ENCODE measurements at places on chromosomes 6 and 20.

GRCh38 chr20:41063442-41063841, 34.8 kb downstream of the TOP1 start:
- no peak for DNase-seq

GRCh38 chr20:45965169-45966002, 6.6 kb downstream of the ZNF335 start:
- DNase-seq = no peak

- DNase-seq = no peak
These were observed 32.3 kb upstream of the SLC22A23 start for GRCh38 chr6:3489027-3489757.

- DNase-seq = no peak
These were observed 15.6 kb upstream of the HMGN3 start for GRCh38 chr6:79250107-79250514.

- DNase-seq = no peak
These were observed 83.5 kb downstream of the TRERF1 start for GRCh38 chr6:42368181-42368580.

- DNase-seq = no peak
These were observed 30.0 kb downstream of the BRPF3 start for GRCh38 chr6:36226438-36227047.

- DNase-seq = no peak
These were observed 42.0 kb upstream of the MAP3K4 start for GRCh38 chr6:160949531-160949930.

DNA sequence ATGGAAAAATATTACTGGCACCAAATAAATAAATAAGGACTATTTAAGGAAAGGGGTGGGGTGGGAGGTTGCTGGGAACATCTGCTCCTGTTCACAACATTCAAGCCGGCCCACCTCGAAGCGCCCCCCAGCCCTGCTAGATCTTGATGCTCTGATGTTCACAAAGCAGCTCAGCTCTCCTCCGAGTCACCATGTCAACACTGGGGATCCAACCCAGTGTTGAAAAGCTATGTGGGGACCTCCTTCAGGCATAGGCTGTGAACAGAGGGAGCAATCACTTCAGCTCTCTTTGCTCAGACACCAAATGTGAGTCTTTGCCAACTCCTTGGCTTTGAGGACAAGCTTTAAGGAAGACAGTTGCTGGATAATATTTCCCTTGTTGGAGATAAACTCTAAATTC, 176.8 kb upstream of the NT5E start:
- no peak for DNase-seq

- DNase-seq = no peak
These were observed 376.5 kb downstream of the KHDRBS2 start for GRCh38 chr6:61909486-61909885.

- DNase-seq = no peak
These were observed 11.3 kb upstream of the TFAP2A start for GRCh38 chr6:10425975-10426780.

- no peak for DNase-seq
These were observed 53.5 kb downstream of the AGPAT4 start for GRCh38 chr6:161220346-161220745.

DNA sequence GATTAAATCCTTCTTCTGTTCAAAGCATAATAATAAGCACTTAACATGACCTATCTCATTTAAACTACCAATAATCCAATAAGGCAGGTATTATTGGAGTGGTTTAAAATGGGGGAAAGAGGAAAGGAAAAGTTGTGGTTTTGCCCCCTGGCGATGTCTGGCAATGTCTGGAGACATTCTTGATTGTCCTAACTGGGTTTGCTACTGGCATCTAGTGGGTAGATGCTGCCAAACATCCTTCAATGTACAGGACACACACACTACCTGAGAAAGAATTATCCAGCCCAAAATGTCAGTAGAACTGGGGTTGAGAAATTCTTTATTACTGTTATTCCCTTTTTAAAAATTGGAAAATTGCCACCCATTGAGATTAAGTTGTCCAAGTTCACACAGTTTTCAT, 25.2 kb upstream of the SRSF6 start:
- DNase-seq = no peak

GRCh38 chr6:14001329-14002012, 76.7 kb downstream of the RNF182 start:
- DNase-seq = no peak

DNA sequence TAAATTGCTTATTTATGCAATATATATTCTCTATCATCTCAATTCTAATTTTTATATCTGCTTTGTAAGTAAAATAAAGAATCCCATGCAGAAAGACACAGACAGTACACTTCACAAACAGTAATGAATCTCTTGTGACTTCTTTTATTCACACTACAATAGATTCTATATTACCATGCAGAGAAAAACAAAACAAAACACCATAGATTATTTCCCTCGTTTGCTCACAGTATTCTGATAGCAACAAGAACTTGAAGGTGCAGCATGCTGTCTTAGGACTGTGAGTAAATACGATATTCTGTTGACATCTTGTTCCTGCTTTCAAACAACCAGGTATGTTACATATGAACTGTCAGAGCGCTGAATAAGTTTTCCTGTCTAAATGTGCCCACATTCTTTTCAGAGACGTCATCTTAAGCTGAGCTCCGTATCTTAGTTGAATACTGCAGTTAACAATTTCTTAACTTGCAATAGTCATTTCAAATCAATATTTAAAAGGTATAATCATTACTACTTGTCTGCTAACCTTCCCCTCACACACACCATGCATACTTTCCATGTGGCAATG, 140.1 kb downstream of the BTBD9 start:
- DNase-seq = no peak

DNA sequence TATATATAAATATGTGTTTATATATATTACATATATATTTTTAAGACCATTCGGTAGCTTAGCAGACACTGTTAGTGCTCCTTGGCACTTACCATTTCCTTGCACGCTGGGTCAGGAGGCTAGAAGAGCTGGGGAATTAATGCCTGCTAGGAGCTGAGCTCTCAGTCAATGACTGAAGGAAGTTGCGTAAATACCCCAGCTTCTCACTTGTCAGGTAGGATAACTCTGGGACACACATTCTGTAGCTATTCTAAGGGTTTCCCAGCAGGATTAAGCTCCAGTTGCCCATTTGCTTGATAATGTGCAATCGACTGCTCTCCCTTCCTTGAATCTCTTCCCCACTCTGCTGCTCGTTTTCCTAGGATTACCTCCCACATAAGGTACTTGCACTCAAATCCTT, 15.7 kb upstream of the DNAAF9 start:
- no peak for DNase-seq

DNA sequence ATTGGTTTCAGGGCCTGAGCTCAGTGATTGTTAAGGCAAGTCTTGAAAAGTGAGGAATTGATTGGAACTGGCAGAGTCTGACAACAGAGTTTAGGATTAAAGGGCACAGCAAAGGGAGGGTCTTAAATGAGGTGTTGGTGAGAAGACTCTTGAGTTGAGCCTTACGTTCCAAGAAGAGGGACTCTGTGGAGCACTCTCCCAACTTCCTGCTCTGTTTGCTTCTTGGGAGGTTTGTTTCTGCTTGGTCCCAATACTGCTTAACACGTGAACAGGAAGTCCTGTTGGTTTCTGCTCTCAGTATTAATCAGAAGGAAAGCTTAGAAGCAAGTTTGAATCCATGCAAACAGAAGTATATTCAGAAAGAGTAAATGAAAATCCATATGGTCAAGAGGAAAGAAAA, 15.6 kb upstream of the SYNDIG1 start:
- DNase-seq = no peak

DNA sequence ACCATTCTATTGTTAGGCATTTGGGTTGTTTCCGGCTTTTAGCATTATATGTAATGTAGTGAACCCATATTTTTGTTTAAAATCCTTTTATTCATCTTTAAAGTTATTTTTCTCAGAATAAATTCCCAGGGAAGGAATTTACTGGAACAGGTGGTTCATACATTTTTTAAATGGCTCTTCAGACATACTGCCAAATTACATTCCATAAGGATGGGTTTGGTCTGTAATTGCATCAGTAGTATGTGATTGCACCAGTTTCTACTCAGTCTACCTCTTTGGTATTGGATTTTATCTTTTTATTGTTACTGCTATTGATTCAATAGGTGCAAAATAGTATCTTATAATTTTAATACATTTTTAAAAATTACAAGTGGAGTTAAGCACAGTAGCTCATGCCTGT, 27.2 kb downstream of the BRPF3 start:
- no peak for DNase-seq

- DNase-seq = no peak
These were observed 32.4 kb downstream of the VAPB start for GRCh38 chr20:58421497-58421850.

DNA sequence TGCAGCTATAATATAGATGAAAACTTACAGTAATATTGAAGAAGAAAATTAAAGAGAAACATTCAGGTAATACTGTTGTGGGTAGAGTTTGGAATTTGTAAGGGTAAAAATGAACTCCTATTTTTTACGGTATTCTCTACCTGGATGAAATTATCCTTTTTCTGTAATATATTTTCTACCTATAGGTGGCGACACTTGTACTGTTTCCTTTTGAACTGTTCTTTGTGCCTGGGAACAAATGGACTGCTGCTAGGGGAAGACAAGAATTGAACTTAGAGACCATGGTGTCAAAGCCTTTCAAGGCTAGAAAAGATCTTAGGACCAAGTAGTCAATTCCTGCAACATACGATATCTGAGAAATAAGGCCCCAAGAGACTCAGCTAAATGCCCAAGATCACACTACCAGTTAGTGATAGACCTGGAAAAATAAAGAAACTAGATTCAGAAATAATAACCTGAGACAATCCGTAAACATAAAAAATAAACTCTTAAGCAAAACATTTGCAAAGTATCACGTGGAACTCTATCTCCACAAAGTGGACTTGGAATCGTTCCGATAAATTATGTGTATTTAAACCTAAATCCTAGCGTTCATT, 383.8 kb downstream of the TFAP2A start:
- no peak for DNase-seq

DNA sequence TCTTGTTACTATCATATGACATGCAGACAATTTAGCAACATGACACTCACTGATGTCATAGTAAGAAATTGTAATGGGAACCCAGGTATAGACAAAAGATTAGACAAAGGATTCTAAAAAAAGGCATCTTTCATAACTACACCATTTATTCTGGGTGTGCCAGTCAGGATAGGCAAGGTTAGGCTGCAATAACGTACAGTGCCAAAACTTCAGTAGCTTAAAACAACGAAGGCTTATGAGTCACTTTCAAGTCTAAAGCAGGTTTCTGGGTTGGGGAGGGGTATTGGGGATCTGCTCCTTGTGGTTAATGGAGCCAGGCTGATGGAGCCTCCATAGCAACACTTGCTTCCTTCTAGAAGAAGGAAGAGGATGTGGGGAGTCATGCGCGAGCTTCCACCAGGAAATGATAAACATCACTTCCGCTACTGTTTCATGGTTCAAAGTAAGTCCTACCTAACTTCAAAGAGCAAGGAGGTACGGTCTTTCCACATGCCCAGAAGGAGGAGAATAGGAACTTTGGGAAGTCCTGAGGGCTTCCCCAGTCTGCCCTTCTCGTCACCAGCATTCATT, 2.0 kb upstream of the GTSF1L start:
- DNase-seq = no peak

DNA sequence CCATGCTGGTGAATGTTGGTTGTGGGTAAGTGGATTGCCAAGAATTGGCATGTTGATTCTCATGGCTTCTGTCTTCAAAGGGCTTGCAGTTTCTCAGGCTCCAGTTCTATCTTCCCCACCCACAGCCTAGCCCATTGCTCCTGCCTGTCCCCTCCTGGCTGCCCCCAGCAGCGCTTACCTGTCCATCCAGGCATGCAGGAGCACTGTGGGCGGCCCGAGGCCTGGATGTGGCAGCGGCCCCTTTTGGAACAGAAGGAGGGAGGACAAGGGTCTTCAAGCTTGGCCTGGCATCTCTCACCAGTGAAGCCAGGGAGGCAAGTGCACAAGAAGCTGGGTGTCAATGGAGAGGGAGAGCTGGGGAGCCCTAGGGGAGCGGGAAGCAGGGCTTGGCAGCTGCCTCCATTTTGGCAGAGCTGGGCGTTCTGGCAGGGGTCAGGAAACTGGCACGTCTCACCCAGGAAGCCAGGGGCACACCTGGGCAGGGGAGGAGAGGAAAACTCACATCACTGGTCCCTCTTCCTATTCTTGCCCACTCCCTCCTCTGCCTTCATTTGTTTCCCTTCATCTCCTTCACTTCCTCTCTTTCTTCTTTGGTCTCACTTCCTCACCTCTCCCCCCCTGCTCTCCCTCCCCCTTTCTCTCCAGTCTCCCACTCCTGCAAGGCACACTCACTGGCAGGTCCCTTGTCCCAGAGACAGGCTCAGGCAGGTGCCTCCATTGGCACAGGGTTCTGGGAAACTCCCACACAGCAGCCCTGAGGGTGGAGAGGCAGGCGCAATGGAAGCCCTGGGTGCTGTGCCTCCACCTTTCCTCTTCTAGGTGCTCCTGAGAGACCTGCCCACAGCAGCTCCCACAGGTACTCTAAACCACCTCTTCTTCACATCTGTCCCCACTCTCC, 1.3 kb downstream of the NOTCH4 start:
- no peak for DNase-seq

DNA sequence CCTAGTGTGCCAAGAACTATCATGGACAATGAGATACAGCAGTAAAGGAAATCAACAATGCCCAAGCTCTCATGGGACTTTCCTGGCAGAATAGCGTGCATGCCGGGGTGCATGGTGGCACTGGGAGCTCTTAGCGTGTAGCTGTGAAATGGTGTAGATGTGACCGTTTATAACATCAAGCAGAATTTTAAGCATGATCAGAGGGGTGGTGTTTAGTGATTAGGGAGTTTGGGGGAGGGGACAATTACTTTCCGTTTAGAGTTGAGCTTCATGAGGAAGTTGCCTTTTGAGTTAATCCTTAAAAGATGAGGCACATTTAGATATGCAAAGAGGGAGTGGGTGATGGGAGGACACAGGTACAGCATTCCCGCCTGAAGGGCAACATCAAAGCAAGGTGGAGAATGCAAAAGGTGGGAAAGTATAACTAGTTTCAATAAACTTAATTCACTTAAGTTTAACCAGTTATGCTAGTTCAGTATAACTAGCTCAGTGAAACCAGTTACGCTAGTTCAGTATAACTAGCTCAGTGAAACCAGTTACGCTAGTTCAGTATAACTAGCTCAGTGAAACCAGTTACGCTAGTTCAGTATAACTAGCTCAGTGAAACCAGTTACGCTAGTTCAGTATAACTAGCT, 661.6 kb downstream of the QKI start:
- DNase-seq = no peak

GRCh38 chr6:104908031-104908887, 48.5 kb upstream of the HACE1 start:
- DNase-seq = no peak

GRCh38 chr6:119517428-119517827, 167.9 kb upstream of the MAN1A1 start:
- no peak for DNase-seq

DNA sequence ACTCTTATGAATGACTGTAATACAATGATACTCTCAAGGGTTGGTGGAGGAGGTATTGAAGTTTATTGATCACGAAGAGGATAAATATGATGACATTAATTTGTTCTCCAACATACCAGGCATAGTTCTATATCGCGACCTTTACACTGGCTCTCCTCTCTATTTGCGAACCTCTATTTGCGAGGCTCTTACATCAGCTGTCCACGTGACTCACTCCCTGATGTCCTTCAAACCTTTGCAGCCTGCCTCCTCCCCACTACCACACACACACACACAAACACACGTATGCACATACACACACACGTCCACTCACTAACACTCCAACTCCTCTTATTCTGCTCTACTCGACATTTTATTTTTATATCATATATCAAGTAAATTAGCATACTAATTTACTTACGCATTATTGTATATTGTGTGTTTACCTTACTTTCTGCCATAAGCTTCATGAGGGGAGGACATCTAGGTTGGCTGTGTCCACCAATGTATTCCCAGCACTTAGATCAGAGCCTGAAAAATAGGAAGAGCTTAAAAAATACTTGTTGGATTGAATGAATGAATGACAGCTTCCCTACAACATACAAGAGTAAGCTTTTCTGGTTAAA, 53.3 kb upstream of the TNFRSF21 start:
- DNase-seq = no peak
